Fibroblast of mammary gland (primary cell): ENCODE measurements at places on chromosomes 2 and 18.
A peak's percentile ranks its signal among the peaks of the same experiment; 100 is the strongest.

GRCh38 chr2:23008951-23009350, 376.0 kb upstream of the KLHL29 start:
- DNase-seq, result no peak

DNA sequence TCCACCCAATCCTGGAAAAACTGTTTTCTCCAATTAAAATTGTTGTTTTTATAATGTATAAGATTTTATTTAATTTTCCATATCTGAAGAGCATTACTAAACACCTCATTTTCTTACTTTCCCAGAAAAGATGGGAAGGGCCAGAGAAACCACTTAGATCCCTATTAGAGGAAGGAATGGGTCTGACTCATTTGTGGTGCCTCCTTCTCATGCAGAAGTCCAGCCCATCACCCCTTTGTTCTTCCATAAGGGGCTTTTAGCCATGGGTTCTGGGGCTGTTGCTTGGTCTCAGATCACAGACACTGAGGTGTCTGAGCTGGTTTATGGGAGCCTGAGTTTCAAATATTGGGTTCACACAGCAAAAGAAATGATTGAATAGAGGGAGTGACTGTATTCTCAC, 152.2 kb downstream of the ESCO1 start:
- peak; percentile 16 for DNase-seq

- DNase-seq, result no peak
These were observed 49.2 kb downstream of the CLASP1 start for GRCh38 chr2:121599963-121600651.

- DNase-seq, result no peak
These were observed 6.1 kb downstream of the ACTR3 start for GRCh38 chr2:113895819-113896563.

GRCh38 chr2:174593574-174594203, 3.9 kb downstream of the WIPF1 start:
- DNase-seq, result peak; percentile 82

- no peak for DNase-seq
These were observed 152.8 kb downstream of the SMAD2 start for GRCh38 chr18:47777626-47778025.

DNA sequence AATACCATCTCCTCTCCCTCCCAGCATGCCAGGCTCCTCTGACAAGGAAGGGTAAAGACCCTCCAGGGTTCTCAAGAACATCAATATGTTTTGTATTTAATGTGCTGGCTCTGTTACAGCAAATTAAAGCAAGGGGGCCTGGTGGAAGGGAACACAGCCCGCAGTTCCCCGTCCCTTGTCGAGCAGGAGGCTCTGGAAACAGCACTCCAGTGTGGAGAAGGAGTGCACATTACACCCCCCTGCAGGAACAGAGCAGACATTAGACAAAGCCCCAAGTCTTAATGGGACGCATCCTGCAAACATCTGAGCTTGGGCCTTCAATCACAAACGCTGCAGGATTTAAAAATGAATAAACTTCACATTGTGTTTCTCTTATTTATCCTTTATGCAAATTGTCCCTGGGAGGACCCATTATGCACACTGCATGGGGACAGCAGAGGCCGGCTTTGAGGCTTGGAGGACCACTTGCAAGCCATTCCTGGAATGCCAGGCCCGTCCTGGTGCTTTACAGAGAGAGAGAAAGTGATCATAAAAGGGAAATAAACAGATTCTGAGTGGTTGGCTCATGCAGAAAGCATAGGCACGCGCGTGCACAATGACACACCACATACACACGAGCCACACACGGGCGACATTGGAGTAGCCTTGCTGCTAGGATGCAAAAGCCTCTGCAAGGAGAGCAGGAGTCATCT, 328.7 kb downstream of the SMAD2 start:
- no peak for DNase-seq

DNA sequence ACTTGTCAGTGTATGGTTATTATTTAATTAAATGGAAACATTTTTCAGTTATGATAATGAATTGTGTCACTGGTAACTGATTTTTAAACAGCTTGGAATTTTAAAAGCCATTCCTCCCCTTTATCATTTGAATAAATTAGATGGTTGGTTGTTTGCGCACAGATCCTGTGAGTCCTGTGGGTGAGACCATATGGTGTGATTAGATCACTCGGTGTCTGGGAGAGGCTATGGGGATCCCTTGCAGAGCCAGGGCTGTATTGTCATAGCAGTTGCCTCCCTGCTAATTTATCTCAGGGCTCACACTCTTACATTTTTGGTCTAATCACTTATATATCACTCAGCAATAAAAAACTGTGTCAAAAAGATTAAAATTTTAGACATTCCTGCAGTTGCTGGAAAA, 133.5 kb downstream of the ASXL3 start:
- no peak for DNase-seq

GRCh38 chr2:45709137-45709536, 57.7 kb downstream of the PRKCE start:
- DNase-seq, result no peak

DNA sequence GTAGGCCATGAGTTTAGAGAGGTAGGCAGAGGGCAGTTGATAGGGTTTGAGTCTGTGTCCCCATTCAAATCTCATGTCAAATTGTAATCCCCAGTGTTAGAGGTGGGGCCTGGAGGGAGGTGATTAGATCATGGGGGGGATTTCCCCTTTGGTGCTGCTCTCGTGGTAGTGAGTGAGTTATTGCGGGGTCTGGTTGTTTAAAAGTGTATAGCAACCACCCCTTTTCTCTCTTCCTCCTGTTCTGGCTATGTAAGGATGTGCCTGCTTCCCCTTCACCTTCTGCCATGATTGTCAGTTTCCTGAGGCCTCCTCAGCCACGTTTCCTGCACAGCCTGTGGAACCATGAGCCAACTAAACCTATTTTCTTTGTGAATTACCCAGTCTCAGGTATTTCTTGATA, 25.5 kb downstream of the MARCHF4 start:
- DNase-seq, result no peak

DNA sequence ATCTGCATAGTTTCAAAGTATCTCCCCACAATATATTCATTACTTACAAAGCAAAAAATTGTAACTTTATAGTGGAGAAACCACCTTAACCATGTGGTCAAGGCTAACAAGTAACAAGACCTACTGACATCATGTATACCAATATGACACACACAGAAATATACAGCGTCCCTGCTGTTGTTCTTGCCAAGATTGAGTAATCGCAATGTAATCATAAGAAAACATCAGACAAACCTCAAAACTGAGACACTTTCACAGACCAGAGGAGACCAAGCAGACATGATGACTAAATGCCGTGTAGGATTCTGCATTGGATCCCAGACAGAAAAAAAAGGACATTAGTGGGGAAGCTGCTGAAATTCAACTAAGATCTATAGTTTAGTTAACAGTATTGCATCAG, 123.0 kb downstream of the ACAA2 start:
- DNase-seq, result peak; percentile 98

- DNase-seq, result no peak
These were observed 81.0 kb downstream of the KLHL29 start for GRCh38 chr2:23465936-23466335.

DNA sequence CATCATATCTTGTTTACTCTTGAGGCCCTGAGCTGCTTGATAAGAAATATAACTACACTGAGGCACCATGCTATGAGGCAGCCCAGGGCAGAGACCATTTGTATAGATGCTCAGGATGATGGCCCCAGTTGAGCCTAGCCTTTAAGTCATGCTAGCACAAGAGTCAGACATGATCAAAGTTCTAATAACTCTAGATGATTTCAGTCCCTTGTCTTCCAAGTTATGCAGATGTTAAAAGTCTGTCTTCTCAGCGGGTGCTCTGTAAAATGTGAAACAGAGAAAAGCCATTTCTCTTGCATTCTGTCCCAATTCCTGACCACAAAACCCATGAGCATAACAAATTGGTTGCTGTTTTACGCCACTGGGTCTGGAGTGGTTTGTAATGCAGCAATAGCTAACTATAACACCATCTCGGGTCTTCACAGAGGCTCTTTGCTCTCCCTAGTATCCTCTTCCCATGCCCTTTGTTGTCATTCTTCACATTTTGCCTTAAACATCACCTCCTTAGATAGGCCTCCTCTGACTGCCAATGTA, 49.6 kb downstream of the NXPH2 start:
- DNase-seq, result no peak

GRCh38 chr18:50428531-50429206, 53.8 kb downstream of the SKA1 start:
- DNase-seq, result peak; percentile 48

DNA sequence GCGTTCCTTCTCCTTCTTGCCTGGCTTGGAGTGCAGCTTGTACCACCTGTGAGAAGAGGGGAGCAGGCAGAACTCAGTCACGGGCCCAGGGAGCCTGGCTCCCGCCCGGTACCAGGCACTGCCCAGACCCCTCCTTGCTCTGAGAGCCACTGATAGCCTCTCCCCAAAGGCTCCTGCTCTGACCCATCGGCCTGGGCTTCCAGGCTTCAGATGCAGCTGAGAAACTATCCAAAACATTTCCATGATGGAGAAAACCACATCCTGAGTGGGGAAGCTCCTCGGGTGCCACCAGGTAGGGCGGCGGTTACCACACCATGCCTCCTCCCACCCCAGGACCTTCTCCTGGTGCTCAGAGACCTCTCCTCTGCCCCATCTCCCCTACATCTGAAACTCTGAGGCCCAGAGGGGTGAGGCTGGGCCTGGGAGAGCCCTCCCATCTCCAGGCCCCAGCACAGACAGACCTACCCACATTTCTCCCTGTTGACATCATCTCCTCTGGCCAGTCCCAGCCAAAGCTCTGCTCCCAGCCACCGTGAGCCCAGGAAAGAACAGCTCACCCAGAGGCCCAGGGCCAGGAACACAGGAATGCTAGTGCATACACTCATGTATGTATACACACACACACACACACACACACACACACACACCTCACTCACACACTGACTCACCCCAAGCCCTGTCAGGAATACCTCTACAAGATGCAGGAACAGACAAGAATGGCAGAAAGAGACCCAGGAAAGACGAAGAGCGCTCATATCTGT, 17.9 kb upstream of the SFXN5 start:
- peak; percentile 98 for DNase-seq

DNA sequence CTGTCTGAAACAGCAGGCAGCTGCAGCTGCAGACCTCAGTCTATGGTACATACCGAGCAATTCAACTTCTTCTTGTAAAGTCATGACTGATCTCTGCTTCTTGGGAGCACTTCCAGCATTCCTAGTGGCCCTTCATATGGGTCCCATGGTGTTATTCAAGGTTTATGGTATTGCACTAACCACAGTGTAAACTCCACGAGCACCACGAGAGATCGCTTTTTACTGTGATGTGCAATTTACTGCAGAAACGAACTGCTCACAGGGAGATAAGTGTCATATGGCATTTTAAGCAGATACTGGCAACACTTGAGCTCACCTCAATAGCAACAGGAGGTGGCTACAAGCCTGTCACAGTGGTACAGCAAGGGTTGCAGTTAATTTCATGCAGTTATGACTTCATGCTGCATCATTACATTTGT, 38.6 kb upstream of the SH3BP4 start:
- no peak for DNase-seq

GRCh38 chr2:236745420-236746210, 176.0 kb downstream of the ACKR3 start:
- DNase-seq, result peak; percentile 77

DNA sequence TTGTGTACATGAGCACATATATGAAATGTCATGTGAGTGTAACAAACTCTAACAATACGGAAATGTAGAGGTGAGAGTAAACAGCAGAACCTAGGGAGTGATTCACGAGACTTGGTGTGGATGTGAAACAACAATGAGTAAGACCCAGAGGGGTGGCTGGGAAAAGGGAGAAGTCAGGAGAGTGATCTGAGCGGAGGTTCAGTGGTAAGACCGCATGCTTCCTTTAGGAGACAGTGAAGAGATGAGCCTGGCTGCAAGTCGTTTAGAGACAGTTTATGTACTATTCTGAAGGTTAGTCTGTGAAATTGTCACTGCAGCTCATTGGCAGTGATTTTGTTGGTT, 150.6 kb downstream of the PRPF40A start:
- DNase-seq, result peak; percentile 54

GRCh38 chr2:98089941-98090340, 3.0 kb downstream of the VWA3B start:
- DNase-seq, result no peak

- DNase-seq, result no peak
These were observed 67.6 kb downstream of the SDC1 start for GRCh38 chr2:20157193-20157891.

- no peak for DNase-seq
These were observed 189.8 kb downstream of the FAM210A start for GRCh38 chr18:13536578-13536977.

- DNase-seq, result no peak
These were observed 399.0 kb upstream of the HNRNPA3 start for GRCh38 chr2:176813621-176814049.

DNA sequence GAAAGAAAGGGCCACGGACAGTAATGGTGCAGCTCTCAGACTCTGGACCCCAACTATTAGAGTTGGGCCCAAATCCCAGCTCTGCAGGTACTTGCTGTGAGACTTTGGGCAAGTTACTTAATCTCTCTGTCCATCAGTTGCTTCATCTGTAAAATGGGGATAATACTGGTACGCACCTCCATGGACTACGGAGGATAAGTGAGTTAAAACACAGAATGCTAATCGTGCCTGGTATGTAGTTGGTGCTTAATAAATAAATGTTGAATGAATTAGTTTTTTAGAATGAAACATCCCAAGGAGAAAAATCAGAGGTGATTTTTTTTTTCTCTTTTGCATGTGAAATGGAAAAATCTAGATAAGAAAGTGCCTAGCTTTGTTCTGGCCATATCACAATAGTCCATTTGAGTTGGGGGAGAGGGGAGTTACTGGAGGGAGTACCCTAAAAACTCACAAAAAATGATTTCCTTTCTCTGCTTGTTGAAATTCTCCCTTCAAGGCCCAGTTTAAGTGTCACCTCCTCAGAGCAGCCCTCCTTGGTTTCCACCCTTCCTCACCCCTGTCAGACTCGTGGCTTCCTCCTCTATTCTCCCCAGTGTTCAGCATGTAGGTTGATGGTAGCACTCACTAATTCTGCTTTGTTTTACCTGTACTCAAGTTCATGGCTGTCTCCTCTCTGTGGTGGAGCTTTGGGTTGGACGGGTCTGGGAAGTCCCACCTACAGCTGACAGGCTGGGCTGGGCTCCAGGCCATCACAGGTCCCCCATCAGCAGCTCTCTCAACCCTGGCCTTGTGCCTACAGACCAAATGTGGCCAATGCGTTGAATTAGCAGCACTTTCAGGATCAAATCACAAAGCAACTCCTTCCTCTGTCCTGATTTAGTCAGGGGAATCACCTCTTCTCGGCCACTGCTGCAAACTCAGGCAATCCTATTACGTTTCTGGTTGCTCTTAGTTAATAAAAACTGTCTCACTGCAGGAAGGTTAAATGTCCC, 92.8 kb upstream of the TAF1B start:
- DNase-seq, result no peak
